ENCODE measurements at places on chromosomes 7 and 10.

DNA sequence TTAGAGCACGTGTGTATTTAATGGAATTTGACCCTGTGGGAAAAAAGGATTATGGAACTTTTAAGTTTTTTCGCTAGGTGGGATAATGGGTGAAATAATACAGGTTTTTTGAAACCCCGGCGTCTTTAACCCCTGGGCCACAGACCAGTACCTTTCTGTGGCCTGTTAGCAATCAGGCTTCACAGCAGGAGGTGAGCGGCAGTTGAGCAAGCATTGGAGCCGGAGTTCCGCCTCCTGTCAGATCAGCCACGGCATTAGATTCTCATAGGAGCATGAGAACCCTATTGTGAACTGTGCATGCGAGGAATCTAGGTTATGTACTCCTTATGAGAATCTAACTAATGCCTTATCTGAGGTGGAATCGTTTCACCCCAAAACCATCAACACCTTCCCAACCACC is 28.6 kb downstream of the WAC start:
- no peak for DNase-seq

GRCh38 chr10:62037166-62037831 is 135.8 kb downstream of the ARID5B start:
- DNase-seq: peak; percentile 82

DNA sequence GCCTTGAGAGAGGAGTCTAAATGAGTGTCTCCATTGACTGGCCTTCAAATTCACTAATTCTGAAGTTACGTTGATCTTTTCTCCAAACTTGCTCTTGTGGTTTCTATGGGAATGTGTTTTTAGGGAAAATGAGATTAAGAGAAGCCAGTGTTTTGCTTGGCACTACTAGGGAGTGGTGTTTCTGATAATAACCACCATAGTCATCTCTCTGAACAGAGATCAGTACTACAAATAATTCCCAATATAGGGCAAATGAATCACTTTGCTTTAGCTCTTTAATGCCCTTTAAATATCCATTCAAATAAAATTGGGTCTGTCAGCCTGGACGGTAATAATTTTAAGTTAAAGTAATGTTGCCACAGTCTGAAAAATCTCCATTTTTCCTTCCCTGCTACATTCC is 90.8 kb downstream of the NRF1 start:
- no peak for DNase-seq

- peak; percentile 12 for DNase-seq
Measured at GRCh38 chr10:80260295-80261243, 28.9 kb downstream of the MAT1A start.

DNA sequence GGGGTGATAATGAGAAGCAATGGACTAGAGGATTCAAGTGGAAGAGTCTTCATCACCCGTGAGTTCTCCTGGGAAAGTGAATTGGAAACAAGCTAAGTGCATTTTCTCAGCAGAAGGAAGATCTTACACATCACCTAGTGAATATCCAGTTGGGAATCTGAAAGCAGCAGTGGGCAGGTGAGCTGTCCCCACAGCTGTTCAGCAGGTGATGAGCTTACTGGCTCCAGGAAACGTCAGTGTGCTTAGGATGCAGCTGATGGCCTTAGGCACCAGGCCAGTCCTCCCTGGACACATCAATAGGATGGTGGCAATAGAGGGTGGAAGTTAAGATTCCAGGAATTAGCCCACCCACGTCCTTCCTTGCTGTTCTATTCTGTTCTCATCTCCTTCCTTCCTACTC is 66.7 kb downstream of the NOD1 start:
- no peak for DNase-seq

DNA sequence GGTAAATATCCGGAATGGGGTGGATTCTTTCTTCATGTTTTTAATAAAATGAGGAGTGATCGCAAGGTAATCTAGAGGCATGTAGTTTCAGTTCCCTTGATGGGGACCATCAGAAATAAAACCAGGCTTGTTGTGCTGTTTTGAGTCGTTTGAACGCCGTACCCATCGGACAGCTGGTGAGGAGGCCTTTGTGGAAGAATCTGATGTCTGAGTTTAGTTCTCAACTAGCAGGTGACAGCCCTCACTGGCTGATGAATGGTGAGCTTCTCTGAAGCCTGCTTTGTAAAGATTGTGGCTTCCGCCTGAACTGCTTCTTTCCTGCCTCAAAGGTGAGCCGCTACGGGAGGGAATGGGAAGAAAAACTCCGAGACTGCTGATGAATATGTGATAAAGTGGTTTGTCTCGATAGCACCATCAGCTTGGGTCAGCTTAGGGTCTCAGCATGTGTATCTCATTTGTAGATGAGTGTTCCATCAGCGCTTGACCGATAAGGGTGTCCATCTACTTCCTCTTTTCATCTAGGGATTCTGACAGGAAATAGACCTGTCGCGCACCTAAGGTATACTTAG is 977 bp downstream of the TMEM248 start:
- peak; percentile 4 for DNase-seq
